ENCODE measurements at places on chromosomes 2 and 18. TPM values are rescaled to one million over a fixed set of nuclear protein-coding genes. Genes with fewer than 3 reads are reported as not detected.

GRCh38 chr2:23380562-23381065 is 4.4 kb upstream of the KLHL29 start:
- DNase-seq, result peak; percentile 39

CFC1 gene
- not detected for total RNA-seq

CXCR1 gene
- total RNA-seq, result 3.1 TPM

- DNase-seq, result peak; percentile 37
Observed at GRCh38 chr18:8029061-8029460, 461.9 kb downstream of the PTPRM start.

- DNase-seq, result no peak
Observed at GRCh38 chr2:21687589-21687988, 563.8 kb downstream of the TDRD15 start.

- no peak for DNase-seq
Observed at GRCh38 chr2:200127848-200128247, 172.5 kb downstream of the MAIP1 start.
